A549 treated with Hydrocortisone at 1 μM for 4 hours (cell line): ENCODE measurements at places on chromosomes 5 and 9. TPM values are rescaled to one million over a fixed set of nuclear protein-coding genes. Genes with fewer than 3 reads are reported as not detected.

GRM6 gene
- total RNA-seq = not detected in 5 replicates

ZFR gene
- total RNA-seq = 53.3 to 84.9 TPM (median 56.5 TPM) in 5 replicates

TRAF1 gene
- 1.7 to 2.7 TPM (median 2.4 TPM) in 5 replicates for total RNA-seq

RHOBTB3 gene
- total RNA-seq = 7.1 to 11.5 TPM (median 9.0 TPM) in 5 replicates

ENTREP1 gene
- total RNA-seq = 0.52 to 0.84 TPM (median 0.76 TPM) in 5 replicates

SEMA6A gene
- 0.07 to 0.18 TPM (median 0.15 TPM) in 5 replicates for total RNA-seq

SUSD3 gene
- total RNA-seq = 0.31 to 1.0 TPM (median 1.0 TPM) in 5 replicates

XPA gene
- 13.8 to 14.3 TPM (median 14.1 TPM) in 5 replicates for total RNA-seq

RNF130 gene
- 35.6 to 45.4 TPM (median 44.7 TPM) in 5 replicates for total RNA-seq

CD14 gene
- total RNA-seq = 3.3 to 4.5 TPM (median 4.1 TPM) in 5 replicates

HINT1 gene
- 416 to 523 TPM (median 477 TPM) in 5 replicates for total RNA-seq

IRX1 gene
- total RNA-seq = not detected in 5 replicates

CYSRT1 gene
- total RNA-seq = 3.0 to 5.5 TPM (median 4.2 TPM) in 5 replicates

OTULINL gene
- 16.9 to 24.0 TPM (median 22.3 TPM) in 5 replicates for total RNA-seq

IL12B gene
- 0.06 to 0.12 TPM (median 0.07 TPM) in 3 of 5 replicates, not detected in the others for total RNA-seq

SMIM23 gene
- total RNA-seq = not detected in 5 replicates

IL13 gene
- 0.08 TPM in 1 of 5 replicates, not detected in the others for total RNA-seq

S100Z gene
- not detected in 5 replicates for total RNA-seq

MAT2B gene
- 41.0 to 52.8 TPM (median 45.6 TPM) in 5 replicates for total RNA-seq

SPOCK1 gene
- 9.7 to 26.0 TPM (median 17.6 TPM) in 5 replicates for total RNA-seq

FREM1 gene
- not detected in 5 replicates for total RNA-seq

FBXL7 gene
- 1.2 to 1.6 TPM (median 1.4 TPM) in 5 replicates for total RNA-seq

AMACR gene
- 13.1 to 17.8 TPM (median 16.1 TPM) in 5 replicates for total RNA-seq

CERCAM gene
- total RNA-seq = 32.2 to 40.3 TPM (median 37.9 TPM) in 5 replicates

SLC1A3 gene
- 0.09 TPM in 1 of 5 replicates, not detected in the others for total RNA-seq

OR1N2 gene
- total RNA-seq = not detected in 5 replicates

ANKRD31 gene
- total RNA-seq = 0.03 to 0.07 TPM (median 0.05 TPM) in 5 replicates
